ENCODE measurements at places on chromosomes 2 and 18.

DNA sequence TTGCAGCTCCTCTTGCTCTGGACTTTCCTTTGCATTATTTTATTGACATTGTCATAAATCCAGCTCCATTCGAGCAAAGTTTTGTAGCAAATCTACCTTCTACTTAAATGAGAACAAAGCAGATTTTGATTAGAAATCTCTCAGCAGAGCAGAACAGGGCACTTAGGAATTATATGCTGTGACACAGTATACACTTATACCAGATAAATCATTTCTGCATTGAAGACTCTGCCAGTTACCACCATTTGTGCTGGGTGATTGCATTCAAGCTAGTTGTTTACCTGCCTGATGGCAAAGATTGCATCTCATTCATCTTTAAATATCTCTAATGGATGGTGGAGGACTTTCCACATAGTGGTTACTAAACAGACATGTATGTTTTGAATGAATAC, 441.7 kb upstream of the HNMT start:
- DNase-seq, result no peak

DNA sequence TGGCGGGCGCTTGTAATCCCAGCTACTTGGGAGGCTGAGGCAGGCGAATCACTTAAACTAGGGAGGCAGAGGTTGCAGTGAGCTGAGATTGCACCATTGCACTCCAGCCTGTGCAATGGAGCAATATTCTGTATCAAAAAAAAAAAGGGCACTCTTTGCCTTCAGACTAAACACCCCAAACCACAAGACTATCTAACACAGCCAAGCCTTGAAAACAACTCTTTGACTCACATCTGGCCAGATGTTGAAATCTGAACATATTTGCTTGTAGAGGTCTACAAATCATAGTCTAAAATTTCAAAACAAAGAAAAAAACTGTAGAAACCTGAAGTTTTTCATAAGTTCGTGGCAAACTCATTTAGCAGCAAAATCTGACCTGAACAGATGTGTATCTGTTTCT, 94.9 kb downstream of the FAM161A start:
- no peak for DNase-seq

DNA sequence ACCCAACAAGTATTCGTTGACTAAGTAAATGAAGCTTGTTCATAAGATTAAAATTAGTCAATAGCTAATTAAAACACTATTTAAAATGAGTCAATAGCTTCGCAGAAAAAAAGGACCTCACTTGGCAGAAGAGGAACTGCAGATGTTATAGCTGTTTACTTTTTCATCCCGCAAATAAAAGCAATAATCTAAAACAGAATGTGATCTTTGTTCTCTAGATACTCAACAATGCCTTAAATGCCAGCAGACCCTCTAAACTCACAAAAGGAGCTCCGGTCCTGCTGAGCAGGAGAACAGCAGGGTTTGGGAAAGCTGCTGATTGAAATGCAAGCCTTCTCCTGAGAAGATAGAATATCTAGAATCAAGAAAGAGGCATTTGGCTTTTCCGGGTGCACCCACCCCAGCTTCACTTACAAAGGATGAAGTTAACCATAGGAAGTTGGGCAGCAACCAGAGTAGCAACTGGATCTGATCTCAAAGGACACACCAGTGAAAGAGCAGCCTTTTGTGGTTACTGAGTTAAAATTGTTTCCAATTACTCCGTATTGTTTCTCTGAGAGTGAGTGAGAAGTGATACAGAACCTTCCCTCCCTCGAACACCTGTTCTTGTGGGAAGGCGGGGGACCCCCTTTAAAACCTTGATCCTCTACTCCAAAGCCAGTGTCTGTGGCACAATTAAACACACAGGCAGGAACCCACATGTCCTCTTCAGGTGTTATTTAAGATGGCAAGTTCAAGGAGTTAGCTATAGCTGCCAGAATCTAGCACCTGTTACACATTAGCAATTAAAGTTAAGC, 6.8 kb downstream of the CCBE1 start:
- no peak for DNase-seq

- peak; percentile 58 for DNase-seq
Measured at GRCh38 chr18:79380816-79381806, 14.6 kb upstream of the NFATC1 start.

- no peak for DNase-seq
Measured at GRCh38 chr2:170974304-170974993, 45.4 kb downstream of the GORASP2 start.

GRCh38 chr2:201572846-201573508, 70.3 kb downstream of the TMEM237 start:
- DNase-seq, result no peak

DNA sequence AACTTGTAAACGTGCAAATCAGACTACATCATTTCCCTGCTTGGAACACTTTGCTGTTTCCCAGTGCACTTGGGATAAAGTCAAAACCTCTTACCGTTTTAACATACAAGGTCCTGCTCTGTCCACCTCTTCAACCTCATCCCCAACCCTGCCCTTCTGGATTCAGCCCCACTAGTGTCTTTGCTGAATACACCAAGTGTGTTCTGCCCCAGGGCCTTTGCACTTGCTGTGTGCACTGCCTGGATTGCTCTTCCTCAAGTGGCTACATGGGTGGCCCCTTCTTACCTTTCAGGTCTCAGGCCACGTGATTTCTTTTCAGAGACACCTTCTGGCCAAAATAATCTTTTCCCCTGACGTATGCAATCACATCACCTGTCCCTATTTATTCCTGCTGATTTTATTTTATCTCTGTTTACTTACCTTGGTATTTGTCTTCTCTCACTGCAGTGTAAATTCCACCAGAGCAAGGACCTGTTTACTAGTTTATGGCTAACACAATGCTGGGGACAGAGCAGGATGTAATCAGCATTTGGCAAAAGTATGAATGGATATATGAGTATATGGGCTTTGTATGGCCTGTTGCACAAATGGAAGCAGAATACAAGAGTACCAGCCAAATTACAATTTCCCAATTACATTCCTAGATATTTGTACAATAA, 63.9 kb downstream of the MAPK4 start:
- DNase-seq, result no peak

DNA sequence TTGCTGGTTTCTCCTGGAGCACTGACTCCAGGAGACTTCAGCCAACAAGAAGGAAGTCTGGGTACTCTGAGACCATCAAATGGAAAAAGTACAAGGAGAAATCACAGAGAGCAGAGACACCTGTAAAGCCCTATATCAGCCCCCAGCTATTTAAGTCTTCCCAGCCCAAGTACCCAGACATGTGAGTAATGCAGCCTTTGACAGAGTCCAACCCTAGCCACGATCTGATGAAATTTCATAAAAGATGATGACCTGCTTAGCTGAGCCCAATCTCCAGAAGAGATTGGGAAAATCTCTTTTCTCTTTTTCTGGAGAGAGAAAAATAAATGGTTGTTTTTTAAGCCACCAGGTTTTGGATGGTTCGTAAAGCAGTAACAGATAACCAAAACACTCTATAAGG, 196.6 kb downstream of the NBAS start:
- no peak for DNase-seq

All from activated CD8-positive, alpha-beta memory T cell treated with anti-CD3 and anti-CD28 coated beads for 1 hour (primary cell).